Hematopoietic multipotent progenitor cell (in vitro differentiated cells): ENCODE measurements at places on chromosomes 1 and 21. TPM values are rescaled to one million over a fixed set of nuclear protein-coding genes. Genes with fewer than 3 reads are reported as not detected.

The NGF gene
- total RNA-seq = not detected

The HEYL gene
- total RNA-seq = 1.6 TPM

The KDF1 gene
- total RNA-seq = under 0.01 TPM

The KIF26B gene
- 0.54 TPM for total RNA-seq

The OR2L8 gene
- 9.2 TPM for total RNA-seq

The GJC2 gene
- total RNA-seq = 12.7 TPM

The ADIPOR1 gene
- 51.7 TPM for total RNA-seq

The ACKR1 gene
- 0.27 TPM for total RNA-seq

The GBP6 gene
- total RNA-seq = under 0.01 TPM

The GPR25 gene
- total RNA-seq = under 0.01 TPM

The USH2A gene
- total RNA-seq = under 0.01 TPM

The RIMS3 gene
- 1.9 TPM for total RNA-seq

The MRAP gene
- not detected for total RNA-seq

The HES3 gene
- total RNA-seq = not detected

The MRPL55 gene
- 82.7 TPM for total RNA-seq

The LYPD8 gene
- 0.54 TPM for total RNA-seq

The ZBTB37 gene
- total RNA-seq = 6.5 TPM

The RAB7B gene
- 2.7 TPM for total RNA-seq

The VHLL gene
- total RNA-seq = not detected

The KCNE1 gene
- total RNA-seq = 0.27 TPM

The TNFRSF4 gene
- total RNA-seq = 4.3 TPM

The CHI3L1 gene
- 0.81 TPM for total RNA-seq

The DCST2 gene
- under 0.01 TPM for total RNA-seq

The HTR6 gene
- under 0.01 TPM for total RNA-seq

The FCRL1 gene
- total RNA-seq = 3.2 TPM

The RNASEL gene
- 5.9 TPM for total RNA-seq

The ESPN gene
- total RNA-seq = 0.27 TPM

The ARMH1 gene
- 339 TPM for total RNA-seq

The PADI2 gene
- total RNA-seq = 0.81 TPM
